GM23248 (cell line): ENCODE measurements at places on chromosomes 1 and 21. TPM values are rescaled to one million over a fixed set of nuclear protein-coding genes. Genes with fewer than 3 reads are reported as not detected.

DNA sequence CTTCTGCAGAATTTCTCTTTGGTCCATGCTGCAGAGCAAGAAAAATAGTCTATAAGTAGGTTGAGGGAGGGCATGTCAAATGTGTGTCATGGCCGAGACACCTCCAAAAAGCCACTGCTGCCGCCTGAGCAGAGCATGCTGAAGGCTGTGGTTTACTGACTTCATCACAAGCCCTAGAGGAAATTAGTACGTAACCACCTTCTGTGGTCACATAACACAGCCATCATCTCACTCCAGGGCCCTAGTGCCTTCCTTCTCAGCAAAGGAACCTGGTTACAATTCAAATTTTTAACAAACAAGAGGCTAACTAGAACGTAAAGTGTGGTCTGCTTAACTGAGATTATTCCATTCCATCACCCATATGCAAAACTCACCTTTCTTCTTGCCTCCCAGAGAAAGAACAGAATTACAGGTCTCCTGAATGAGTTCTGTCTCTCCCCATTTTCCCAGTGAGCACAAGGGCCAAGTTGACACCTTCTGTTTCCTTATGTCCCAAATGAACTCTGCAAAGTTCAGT lies at the start of gene PTPN22:
Gene PTPN22 (minus strand): TSS at position 116 of the 517 bp plus-strand sequence.
- H3K36me3 ChIP-seq = no peaks in the 10 kb centered on the region
- H3K27me3 ChIP-seq = no peaks in the 10 kb centered on the region
- peaks cover 42% of the 10 kb centered on the region for H3K4me1 ChIP-seq
- peak within 1 kb of the TSS; percentile 49 for H3K27ac ChIP-seq
- DNase-seq = peak; percentile 91

GRCh38 chr21:14977814-14978213 lies 87.0 kb downstream of the NRIP1 start:
- H3K4me3 ChIP-seq = no peak overlapping the region
- H3K4me1 ChIP-seq = peaks cover 15% of the 10 kb centered on the region; the same call in 1 of the 2 replicates
- H3K27me3 ChIP-seq = no peaks in the 10 kb centered on the region
- no peak overlapping the region for H3K27ac ChIP-seq
- 0 out of 2 replicates have a peak, but pooled peaks cover 11% of the 10 kb centered on the region for H3K36me3 ChIP-seq

Gene FCRL2
- not detected in 2 replicates for total RNA-seq

- H3K4me1 ChIP-seq = peaks cover 30% of the 10 kb centered on the region
- no peaks in the 10 kb centered on the region for H3K27me3 ChIP-seq
- peak overlapping the region; percentile 73 for H3K27ac ChIP-seq
- DNase-seq = no peak
- H3K4me3 ChIP-seq = no peak overlapping the region
Measured at GRCh38 chr1:2258122-2258681, 30.1 kb downstream of the SKI start.

DNA sequence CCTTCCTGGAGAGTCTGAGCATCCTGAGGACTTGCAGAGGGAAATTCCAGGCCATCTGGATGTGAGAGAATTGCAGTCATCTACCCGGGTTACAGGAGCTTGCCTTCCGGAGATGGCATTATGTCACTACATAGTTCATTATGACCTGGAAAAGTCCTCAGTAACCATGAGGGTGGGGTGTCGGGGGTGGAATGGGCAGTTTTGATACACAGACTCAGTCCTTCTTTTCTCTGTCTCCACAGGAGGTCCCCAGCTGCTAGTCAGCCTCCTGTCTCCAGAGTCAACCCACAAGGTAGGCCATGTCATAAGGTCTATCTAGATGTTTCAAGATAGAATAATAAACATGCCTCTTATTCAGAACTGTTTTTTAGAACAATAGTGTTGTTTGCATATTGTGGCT lies 268.2 kb upstream of the SGIP1 start:
- no peaks in the 10 kb centered on the region for H3K36me3 ChIP-seq
- peak overlapping the region; percentile 80 for H3K27ac ChIP-seq
- no peak overlapping the region; the same call in 1 of the 2 replicates for H3K4me3 ChIP-seq
- DNase-seq = peak; percentile 64
- H3K4me1 ChIP-seq = peaks cover 77% of the 10 kb centered on the region
- no peaks in the 10 kb centered on the region for H3K27me3 ChIP-seq

GRCh38 chr1:187641015-187641414 lies 812.3 kb downstream of the PLA2G4A start:
- H3K27ac ChIP-seq = no peak overlapping the region
- H3K4me3 ChIP-seq = no peak overlapping the region
- no peaks in the 10 kb centered on the region for H3K4me1 ChIP-seq
- no peaks in the 10 kb centered on the region for H3K36me3 ChIP-seq

DNA sequence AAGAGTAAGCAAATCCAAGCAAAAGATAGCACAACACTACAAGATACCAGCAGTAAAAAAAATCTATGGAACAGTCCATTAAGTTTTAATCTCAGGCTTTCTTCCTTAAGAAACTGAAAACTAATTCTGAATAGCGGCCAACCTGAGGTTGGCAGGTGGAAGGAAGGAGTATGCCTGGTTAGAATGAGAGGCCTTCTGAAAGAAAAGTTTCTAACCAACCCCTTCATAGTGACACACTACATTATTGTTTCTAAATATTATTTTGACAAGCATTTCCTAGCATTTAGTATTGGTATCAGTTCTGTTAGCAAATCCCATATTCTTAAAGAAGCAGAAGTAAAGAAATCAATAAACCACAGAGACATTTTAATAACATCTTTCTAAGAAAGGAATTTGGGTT lies 205.7 kb upstream of the PTBP2 start:
- H3K36me3 ChIP-seq = no peaks in the 10 kb centered on the region
- H3K4me1 ChIP-seq = 0 out of 2 replicates have a peak, but pooled peaks cover 10% of the 10 kb centered on the region
- H3K27ac ChIP-seq = no peak overlapping the region
- no peaks in the 10 kb centered on the region for H3K27me3 ChIP-seq
- DNase-seq = no peak
- H3K4me3 ChIP-seq = no peak overlapping the region

GRCh38 chr1:60279798-60280197 lies 206.2 kb upstream of the C1orf87 start:
- H3K4me1 ChIP-seq = peaks cover 24% of the 10 kb centered on the region
- peak; percentile 64 for DNase-seq
- no peak overlapping the region for H3K4me3 ChIP-seq
- no peaks in the 10 kb centered on the region for H3K27me3 ChIP-seq
- H3K36me3 ChIP-seq = no peaks in the 10 kb centered on the region

DNA sequence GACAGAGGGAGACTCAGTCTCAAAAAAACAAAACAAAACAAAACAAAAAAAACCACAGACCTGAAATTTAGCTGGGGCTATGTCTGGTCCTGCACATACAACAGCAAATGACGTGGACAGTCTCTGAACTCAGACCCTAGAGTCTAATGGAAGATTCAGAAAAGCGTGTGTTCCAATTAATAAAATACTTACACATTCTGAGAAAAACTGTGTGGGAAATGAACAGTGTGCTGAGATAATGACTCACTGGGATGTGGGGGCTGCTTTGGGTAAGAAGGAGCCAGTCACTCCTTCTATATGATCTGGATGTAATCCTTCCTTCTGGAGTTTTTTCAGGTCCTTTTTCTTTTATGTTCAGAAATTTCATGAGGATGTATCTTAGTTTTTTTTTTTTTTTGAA lies 29.4 kb downstream of the CLDN14 start:
- peak; percentile 82 for DNase-seq
- no peaks in the 10 kb centered on the region for H3K36me3 ChIP-seq
- H3K27ac ChIP-seq = peak overlapping the region; percentile 55
- no peaks in the 10 kb centered on the region for H3K27me3 ChIP-seq
- H3K4me1 ChIP-seq = peaks cover 9% of the 10 kb centered on the region

DNA sequence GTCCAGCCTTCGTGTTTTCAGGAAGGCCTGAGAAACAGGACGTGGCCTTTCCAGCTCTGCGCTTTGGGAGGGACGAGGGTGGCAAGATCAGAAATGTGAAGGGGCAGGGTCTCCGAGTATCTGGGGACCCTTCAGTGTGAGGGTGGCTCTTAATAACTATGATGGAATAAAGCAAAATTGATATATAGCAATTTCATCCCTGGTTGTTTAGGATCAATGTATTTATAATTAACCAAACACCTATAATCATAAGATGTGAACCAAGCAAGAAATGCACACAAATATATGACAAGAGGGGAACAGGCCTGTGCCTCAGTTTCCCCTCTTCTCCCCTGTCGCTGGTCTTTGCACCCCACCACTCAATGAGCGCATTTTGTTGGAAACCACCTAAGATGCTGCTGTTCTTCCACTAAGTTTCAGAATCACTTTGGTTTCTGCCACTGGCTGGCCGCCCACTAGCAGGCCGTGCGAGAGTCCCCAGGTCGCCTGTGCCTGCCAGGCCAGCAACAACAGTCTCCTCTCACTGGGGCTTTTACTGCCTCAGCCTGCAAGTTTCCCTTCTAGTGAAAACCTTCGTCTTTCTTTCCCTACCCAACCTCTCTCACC lies 36.6 kb downstream of the UBASH3A start:
- H3K4me3 ChIP-seq = no peak overlapping the region
- no peaks in the 10 kb centered on the region for H3K4me1 ChIP-seq
- H3K27ac ChIP-seq = no peak overlapping the region
- H3K36me3 ChIP-seq = no peaks in the 10 kb centered on the region
- no peaks in the 10 kb centered on the region for H3K27me3 ChIP-seq
- no peak for DNase-seq

Gene RPS6KA1
- total RNA-seq = 0.38 and 1.7 TPM in 2 replicates

Gene CTTNBP2NL
- total RNA-seq = 19.2 and 24.3 TPM in 2 replicates

Gene VTCN1
- not detected in 2 replicates for total RNA-seq

GRCh38 chr1:27154469-27154990 lies 395 bp downstream of the SLC9A1 start:
- H3K27me3 ChIP-seq = no peaks in the 10 kb centered on the region
- peak overlapping the region; percentile 89 for H3K27ac ChIP-seq
- peak overlapping the region; percentile 94 for H3K4me3 ChIP-seq
- H3K36me3 ChIP-seq = no peaks in the 10 kb centered on the region

Gene KIF14
- total RNA-seq = 5.1 and 5.4 TPM in 2 replicates

Gene CASQ1
- total RNA-seq = 0.11 and 0.51 TPM in 2 replicates

Gene ZMYM1
- 13.5 and 13.6 TPM in 2 replicates for total RNA-seq

DNA sequence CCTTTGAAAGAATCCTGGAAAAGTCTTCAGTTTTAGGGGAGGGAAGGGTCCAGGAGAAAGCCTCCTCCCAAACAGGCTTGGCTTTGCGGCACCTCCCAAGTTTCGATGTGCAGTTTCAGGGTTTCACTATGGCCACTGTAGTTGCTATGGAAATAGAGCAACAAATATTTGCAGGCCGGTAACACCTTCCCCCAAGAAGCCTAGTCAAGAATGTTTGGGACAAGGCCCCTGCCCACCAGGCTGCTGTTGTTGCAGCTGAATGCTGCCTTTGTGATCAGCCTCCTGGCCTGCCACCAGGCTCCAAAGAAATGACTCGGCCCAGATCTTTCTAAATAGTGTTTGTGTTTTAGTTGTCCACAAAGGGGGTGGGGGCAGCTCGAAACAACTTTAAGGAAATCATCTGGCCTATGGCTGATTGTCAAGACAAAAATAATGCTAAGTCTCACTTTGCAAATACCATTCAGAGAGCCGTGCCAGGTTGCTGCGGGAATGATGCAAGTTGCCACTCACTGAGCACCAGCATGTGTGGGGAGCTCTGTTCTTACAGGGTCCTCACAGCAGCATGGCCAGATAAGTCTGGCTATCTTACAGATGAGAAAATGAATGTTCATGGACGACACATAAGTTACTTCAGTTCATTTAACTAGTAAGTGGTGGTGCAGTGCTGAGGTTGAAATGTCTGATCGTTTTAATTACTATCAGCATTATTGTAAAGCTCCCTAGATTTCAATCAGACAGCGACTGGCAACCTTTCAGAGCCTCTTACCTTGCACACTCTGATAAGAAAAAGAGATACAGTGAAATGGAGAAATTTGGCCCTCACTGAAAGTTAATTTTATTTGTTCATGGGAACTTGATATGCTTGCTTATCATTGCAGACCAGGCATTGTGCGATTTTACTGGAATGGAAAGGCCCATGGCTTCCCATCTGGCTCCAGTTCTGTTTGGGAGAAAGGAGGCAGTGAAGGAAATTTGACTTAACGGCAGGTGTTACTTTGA lies 91.2 kb upstream of the JUN start:
- H3K27ac ChIP-seq = peak overlapping the region; percentile 77
- no peaks in the 10 kb centered on the region for H3K36me3 ChIP-seq
- peak; percentile 85 for DNase-seq
- H3K4me3 ChIP-seq = no peak overlapping the region; the same call in 1 of the 2 replicates
- no peaks in the 10 kb centered on the region for H3K27me3 ChIP-seq

- H3K4me1 ChIP-seq = no peaks in the 10 kb centered on the region
- H3K4me3 ChIP-seq = no peak overlapping the region
- H3K27ac ChIP-seq = no peak overlapping the region
- no peak for DNase-seq
- peaks cover 8% of the 10 kb centered on the region; the same call in 1 of the 2 replicates for H3K27me3 ChIP-seq
- no peaks in the 10 kb centered on the region for H3K36me3 ChIP-seq
Measured at GRCh38 chr1:215681041-215681440, 113.9 kb downstream of the KCTD3 start.

- H3K4me3 ChIP-seq = no peak overlapping the region
- H3K4me1 ChIP-seq = peaks cover 38% of the 10 kb centered on the region
- no peaks in the 10 kb centered on the region for H3K36me3 ChIP-seq
Measured at GRCh38 chr1:39214998-39215873, 10.7 kb downstream of the MACF1 start.
